Activated CD4-positive, alpha-beta T cell treated with anti-CD3 and anti-CD28 coated beads, Interleukin-2, Interleukin-4, amounts not matched to agents 100 ng/mL and 50 ng/mL, durations not matched to agents 16 hours and 8 hours (primary cell): ENCODE measurements at places on chromosomes 1 and 21.

DNA sequence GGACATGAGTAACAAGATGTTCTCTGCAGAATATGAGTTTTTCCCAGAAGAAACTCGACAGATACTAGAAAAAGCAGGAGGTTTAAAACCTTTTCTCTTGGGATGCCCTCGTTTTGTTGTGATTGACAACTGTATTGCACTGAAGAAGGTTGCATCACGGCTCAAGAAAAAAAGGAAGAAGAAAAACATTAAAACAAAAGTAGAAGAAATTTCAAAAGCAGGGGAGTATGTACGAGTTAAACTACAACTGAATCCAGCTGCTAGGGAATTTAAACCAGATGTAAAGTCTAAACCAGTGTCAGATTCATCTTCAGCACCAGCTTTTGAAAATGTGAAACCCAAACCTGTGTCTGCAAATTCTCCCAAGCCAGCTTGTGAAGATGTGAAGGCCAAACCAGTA, 92.5 kb downstream of the TTC3 start:
- DNase-seq: no peak

- no peak for DNase-seq
These were observed 79.4 kb downstream of the PAX7 start for GRCh38 chr1:18710002-18710401.

GRCh38 chr1:219171192-219171935, 2.3 kb upstream of the LYPLAL1 start:
- no peak for DNase-seq

DNA sequence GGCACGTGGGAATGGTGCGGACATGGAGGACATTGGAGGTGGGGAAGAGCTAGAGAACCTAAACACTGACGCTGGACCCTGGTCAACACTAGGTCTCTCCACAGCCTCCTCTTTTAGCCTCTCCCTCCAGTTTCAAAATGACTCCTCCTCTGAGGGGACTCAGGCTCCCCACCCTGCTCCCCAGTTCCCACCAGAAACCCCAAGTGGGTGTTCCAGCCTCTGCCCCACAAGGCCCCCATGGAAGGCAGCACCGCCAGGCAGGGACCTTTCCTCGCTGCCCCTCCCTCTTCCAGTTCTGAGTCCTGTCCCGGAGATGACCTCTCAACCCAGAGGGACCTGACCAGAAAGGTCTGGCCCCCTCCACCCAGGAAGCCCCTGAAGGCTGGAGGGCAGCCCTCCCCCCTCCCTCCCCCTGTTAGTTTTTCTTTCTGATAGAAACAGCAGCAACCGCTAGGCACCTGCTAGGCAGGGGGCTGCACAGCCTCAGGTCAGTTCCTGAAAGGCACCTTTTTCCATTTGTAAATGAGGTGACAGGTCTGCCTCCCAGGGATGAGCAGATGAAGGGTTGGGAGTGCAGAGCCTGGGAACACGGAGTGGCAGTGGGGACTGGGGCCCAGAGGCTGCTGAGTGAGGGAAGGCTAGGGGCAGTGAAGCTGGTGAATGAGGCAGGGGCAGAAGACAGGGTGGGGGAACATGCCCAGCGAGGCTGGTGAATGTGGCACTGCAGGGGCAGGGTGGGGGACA, 9.3 kb upstream of the ITGB2 start:
- DNase-seq: no peak

DNA sequence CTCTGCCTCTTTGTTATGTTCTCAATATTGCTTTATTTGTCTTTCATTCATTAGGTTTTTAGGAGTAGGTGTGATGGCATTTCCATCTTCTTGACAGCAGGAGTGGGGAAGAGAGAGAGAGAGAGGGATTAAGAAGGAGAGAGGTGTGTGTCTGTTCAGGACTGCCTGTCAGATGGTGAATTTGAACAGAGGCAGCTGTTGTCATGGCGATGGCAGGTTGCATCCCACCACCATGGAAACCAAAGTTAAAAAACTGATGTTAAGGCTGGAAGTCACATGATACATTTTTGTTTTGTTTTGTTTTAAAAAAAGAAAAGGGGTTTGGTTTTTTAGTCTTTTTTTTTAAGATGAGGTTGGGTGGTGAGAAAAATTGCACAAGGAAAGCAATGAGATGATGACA, 18.3 kb downstream of the CACNA1E start:
- DNase-seq: no peak

- no peak for DNase-seq
These were observed 291.8 kb downstream of the CHRM3 start for GRCh38 chr1:239678181-239678580.

- DNase-seq: no peak
These were observed 24.6 kb downstream of the UBE4B start for GRCh38 chr1:10057343-10057742.
